NCI-H526 (cell line): ENCODE measurements at places on chromosomes 3 and 15.

- no peak for DNase-seq
Measured at GRCh38 chr3:141529717-141530414, 43.0 kb downstream of the RASA2 start.

DNA sequence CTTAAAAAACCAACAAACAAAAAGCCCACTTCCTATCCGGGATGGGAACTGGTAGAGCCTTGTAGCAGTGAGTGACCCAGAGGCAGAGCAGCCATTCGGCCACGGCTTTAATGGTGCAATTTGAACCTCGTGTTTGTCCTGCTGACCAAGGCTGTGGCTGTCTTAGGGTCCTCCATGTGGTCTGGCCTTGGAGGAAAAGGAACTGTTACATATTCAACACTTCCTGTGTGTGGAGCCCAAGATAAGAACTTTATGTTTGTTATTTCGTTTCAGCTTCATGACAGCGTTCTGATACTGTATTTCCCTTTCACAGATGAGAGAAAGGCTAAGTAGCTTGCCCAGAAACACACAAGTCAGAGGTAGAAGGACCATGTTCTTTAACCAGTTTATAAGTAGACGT lies 269.8 kb downstream of the SV2B start:
- no peak for DNase-seq

DNA sequence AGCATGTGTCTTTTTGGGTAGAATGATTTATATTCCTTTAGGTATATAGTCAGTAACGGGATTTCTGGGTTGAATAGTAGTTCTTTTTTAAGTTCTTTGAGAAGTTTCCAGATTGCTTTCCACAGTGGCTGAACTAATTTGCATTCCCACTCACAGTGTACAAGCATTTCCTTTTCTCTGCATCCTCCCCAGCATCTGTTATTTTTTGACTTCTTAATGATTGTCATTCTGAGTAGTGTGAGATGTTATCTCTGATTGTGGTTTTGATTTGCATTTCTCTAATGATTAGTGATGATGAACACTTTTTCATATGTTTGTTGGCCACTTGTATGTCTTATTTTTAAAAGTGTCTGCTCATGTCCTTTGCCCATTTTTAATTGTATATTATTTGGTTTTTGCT lies 337.6 kb downstream of the EFHB start:
- no peak for DNase-seq

DNA sequence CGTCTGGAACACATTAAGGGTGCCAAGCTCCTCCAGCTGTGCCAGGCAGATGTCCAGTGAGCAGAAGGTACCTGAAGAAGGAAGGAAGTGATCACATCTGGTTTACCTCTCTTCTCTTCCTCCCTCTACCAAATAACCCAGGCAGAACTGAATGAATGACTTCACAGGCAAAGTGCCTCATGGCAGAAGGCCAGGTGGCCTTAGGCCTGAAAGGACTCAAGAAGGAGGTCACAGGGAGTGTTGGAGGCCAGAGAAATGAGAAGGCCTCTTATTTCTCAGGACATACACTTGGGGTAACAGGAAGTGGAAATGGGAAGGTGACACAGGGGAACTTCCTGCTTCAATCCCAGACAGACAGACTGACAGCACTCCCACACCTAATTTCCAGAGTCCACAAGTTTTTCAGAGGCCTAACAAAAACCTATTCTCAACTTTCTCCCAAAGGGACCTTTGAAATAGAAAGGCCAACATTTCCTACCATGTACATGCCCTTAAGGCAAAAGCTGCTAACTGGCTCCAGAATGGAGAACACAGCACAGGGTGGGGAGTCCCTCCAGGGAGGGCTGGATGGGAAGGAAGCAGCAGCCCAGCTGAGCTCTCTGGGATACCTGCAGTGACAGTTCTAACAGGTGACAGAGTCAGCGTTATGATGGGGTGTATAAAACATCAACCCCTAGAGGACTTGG lies 17.6 kb upstream of the SIN3A start:
- DNase-seq = no peak
